GM12865 (cell line): ENCODE measurements at places on chromosomes 6 and 20.
A peak's percentile ranks its signal among the peaks of the same experiment; 100 is the strongest.

- no peak for DNase-seq
These were observed 57.4 kb downstream of the SYTL3 start for GRCh38 chr6:158707120-158707820.

GRCh38 chr6:56842686-56843475 is 112.0 kb upstream of the BEND6 start:
- peak; percentile 52 for DNase-seq

DNA sequence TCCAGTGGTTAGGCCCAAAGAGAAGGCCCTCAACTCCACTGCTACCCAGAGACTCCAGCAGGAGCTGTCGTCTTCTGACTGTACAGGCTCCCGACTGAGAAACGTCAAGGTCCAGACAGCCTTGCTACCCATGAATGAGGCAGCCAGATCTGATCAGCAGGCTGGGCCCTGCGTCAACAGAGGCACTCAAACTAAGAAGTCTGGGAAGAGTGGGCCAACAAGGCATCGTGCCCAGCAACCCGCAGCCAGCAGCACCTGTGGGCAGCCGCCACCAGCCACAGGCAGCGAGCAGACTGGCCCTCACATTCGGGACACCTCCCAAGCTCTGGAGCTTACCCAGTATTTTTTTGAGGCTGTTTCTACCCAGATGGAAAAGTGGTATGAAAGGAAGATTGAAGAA is 8.1 kb downstream of the LYRM2 start:
- DNase-seq = no peak

- DNase-seq = peak; percentile 49
These were observed 138.8 kb downstream of the HIVEP1 start for GRCh38 chr6:12150812-12151432.

- no peak for DNase-seq
These were observed 115.4 kb downstream of the INSM1 start for GRCh38 chr20:20483328-20483727.

- no peak for DNase-seq
These were observed 95.8 kb upstream of the FOXA2 start for GRCh38 chr20:22680031-22680740.

DNA sequence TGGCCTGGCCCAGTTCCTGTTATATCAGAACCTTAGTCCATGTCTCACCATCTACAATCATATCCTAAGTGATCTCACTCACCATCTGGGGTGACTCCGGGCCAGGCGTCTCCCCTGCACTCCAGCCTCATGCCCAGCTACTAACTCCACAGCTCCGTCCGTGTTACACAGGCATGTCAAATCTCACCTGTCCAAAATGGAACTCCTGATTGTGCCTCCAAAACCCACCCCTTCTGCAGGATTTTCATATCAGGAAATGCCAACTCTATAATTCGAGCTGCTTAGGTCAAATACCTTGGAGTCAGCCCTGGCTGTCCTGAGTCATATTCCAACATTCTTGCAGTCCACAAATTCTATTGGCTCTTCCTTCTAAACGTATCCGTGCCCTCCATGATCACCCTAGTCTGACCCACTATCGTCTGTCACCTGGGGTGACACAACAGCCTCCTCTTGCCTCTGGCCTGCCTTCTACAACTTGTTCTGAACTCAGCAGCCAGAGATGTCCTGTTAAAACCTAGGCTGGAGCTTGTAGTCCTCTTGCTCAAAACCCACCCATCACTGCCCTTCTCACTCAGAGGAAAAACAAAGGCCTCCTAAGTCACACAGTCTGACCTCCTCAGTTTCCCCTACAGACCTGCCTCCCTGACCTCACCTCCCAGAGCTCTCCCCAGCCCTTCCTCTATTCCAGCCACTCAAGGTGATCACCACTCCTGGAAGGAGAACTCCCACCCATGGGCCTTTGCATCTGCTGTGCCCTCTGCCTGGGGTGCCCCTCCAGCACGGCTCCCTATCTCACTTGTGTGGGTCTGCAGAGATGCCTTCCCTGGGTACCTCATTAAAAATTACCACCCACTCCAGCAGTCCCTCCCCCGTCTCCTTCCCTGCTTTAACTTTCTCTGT is 85.3 kb upstream of the SIRPA start:
- no peak for DNase-seq

GRCh38 chr6:104126315-104127005 is 733.3 kb downstream of the HACE1 start:
- no peak for DNase-seq

DNA sequence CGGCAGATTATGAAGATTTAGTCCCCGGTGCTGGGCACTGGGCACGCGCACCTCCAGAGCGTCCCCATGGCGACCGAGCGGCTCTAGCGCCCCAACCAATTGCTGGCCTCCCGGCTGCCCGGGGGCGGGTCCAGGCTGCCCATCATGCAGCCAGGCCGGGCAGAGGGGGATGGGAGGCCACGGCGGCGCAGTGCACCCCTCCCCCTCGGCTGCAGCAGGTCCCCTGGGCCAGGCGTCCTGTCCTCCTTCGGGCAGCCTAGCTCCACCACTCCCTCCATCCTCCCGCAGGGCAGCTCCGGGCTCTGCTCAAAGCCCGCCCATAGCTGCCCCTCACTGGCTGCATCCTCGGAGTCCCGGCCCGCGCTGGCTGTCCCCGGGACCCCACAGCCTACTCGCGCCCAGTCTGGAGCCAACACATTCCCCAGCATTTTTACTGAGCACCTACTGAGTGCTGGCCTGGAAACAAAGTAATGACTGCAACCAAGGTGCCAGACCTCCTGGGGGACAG is 99.4 kb downstream of the ASXL1 start:
- peak; percentile 42 for DNase-seq

DNA sequence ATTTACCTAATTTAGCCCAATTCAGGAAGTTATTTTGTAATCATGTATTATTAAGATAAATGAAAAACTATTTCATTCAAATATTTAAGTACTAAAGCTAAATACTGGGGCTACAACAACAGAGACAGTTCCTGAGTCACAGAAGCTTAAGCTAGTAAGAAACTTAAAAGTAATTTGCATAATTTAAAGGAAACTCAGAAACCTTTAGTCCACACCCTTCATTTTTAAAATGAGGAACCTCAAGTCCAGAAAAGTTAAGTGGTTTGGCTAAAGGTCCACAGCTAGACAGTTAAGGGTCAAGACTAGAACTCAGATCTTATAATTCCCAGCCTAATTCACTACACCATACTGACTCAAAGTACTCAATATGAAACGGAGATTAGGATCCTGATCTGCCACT is 7.2 kb downstream of the LMBRD1 start:
- peak; percentile 15 for DNase-seq

DNA sequence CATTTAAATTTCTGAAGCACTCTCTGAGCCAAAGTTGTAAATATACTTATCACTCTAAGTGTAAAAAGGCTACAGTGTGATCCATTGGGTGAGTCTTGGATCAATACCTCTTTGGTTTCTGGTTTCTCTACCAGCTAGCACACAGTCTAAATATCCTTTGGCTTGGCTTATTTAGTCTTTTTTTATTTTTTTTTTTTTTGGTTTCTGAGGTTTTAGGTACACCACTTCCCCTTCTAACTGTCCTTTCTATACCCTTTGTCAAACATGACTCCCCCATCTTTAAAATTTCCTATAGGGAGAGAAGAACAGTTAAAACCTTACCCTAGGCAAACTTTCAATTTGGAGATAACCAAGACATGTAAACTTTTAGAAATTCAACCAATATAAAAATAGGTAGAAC is 379.0 kb downstream of the PHF3 start:
- DNase-seq = no peak

- DNase-seq = peak; percentile 80
These were observed 84.4 kb downstream of the GMPR start for GRCh38 chr6:16322666-16323312.

- DNase-seq = no peak
These were observed 49.4 kb upstream of the FNDC1 start for GRCh38 chr6:159119791-159120190.

DNA sequence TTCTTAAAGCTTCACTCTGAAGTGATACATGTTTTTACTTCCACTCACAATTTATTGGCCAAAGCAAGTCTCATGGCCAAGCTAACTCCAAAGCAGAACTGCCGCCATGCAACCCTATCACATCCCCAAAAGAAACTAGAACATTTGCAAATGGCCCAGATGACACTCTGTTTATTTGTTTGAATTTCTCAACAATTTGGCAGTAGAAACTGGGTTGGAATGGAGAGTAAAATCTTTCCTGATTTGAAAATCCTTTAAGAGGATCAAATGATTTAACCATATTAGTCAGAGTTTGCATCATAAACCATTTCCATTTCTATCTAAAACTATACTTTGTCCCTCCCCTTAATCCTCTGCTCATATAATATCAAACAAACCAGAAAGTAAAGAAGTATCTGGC is 39.1 kb upstream of the E2F3 start:
- DNase-seq = no peak

GRCh38 chr20:50112512-50113419 is at the start of gene UBE2V1:
Gene UBE2V1 (minus strand): TSS chr20:50113150. CDS start chr20:50113128, 22 bp downstream.
- DNase-seq = peak; percentile 94

DNA sequence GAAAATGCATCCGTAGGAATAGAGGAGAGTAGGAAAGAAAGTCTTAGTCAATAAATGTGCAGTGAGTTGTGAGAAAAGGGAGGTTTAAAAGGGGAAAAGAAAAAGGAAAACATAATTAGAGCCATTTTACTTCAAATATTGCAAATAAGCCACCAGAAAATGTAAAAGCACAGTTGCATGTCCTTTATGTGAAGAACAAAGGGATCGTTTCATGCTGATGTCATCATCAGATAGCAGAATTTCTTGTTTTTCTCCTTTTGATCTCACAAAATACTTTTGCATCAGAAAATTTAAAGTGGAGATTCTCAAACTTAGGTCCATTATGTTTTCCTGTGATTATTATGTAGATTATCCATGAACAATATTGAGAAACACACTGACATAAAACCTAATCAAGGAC is 166.7 kb downstream of the HAO1 start:
- DNase-seq = no peak

DNA sequence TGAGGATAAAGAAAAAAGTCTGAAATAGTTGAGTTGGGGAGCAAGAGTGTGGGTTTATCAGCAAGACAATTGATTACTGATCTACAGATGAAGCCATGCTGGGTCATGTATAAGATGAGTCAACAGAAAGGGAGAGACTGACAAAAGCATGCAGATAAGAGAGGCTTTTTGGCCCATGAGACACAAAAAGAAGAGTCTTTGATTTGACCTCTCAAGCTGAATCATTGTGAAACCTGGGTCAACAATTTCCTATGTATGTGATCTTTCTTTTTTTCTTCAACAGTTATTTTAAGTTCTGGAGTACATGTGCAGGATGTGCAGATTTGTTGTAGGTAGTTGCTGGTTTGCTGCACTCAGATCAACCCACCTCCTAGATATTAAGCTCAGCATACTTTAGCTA is 15.9 kb downstream of the RIMS1 start:
- peak; percentile 63 for DNase-seq

- DNase-seq = no peak
These were observed 470.5 kb downstream of the COL12A1 start for GRCh38 chr6:74735304-74735703.

DNA sequence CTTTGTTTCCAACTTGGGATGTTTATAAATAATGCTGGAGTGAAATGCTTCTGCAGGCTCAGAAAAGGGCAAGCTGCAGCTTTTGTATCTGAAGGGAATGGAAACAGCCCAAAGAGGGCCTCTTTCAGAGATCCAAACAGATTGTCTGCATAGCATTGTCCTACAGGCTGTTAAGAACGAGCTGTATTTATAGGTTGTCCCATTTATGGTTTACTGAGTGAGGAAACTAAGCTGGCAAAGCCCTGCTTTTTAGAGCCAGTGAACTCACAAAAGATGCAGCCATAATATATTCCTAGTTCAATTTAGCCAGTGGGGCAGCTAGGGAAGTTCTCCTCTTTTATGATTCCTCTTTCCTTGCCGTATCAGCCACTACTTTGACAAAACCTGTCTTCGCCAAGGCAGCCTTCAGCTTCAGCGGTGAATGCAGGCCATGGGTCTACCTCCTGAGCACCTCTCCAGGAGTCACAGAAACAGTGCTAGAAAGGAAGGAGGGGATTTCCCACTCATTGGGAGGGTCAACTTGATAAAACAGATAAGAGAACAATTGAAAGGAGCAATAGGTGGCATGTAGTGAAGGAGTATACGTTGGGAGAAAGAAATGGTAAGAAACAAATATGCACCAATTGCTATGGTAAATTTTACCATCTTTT is 15.0 kb downstream of the KIAA0319 start:
- DNase-seq = no peak

DNA sequence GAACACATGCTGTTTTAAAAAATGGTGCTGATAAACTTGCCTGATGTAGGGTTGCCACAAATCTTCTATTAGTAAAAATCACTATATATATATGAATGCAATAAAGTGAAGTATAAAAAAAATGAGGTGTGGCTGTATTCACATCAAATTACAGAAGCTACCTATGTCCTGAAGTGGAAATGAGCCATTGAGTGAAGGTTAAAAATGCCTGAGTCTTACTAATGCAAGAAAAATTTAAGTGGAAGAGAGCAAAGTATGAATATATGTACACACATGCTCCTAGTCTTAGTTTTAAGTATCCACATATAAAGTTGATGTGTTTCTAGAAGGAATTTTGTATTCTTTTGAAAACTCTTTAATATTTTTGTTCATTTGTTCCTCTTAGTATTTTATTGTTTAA is 808.3 kb upstream of the MAN1A1 start:
- DNase-seq = no peak

DNA sequence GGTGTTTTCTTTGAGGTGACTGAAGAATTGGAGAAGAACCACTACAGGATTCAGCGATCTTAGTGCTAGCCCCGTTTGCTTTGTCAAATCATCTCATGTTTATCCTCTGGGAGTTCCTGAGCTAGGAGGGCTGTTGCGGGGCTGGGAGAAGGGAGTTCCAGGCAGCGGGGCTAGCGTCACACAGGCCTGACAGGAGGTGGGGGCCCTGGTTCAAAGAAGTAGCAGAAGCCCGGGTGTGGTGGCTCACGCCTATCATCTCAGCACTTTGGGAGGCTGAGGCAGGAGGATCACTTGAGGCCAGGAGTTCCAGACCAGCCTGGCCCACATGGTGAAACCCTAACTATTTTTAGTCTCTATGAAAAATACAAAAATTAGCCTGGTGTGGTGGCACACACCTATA is 33.2 kb upstream of the SULF2 start:
- no peak for DNase-seq

DNA sequence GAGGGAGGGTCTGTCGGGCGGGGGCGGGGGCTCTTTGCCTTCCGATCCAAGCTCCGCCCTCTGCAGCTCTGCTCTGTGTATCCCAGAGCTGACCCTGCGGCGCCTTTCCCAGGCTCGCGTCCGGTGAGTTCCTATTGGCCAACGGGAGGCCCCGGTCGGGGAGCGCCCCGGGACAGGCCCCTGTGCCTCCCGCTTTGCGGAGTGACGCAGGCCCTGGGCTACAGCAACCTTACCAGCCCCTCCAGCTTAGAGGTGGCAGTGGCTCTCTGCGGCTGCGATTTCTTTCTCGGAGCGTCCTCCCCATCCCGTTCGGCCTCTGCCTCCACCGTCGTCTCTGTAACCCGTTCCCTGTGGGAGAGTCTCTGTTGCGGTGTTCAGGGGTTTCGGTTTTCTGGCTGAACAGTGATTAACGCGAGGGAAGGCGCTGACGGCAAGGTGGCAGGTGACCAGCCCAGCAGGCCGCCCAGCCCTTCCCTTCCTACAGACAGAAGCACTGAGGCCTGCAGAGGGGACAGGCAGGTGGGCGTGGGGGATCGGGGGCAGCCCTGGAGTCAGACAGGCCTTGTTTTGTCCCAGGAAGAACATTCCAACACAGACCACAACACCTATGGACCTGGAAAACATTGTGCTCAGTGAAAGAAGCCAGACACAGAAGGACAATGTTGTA is 18.1 kb upstream of the CEBPB start:
- DNase-seq = no peak
